Stimulated activated CD8-positive, alpha-beta memory T cell treated with anti-CD3 and anti-CD28 coated beads, Interleukin-7, amount 100 ng/mL, for 1 hour (primary cell): ENCODE measurements at places on chromosomes 5 and 9.

- DNase-seq, result no peak
These were observed 25.0 kb upstream of the FREM1 start for GRCh38 chr9:14935106-14935751.

- DNase-seq, result no peak
These were observed 661.4 kb upstream of the KLF4 start for GRCh38 chr9:108150736-108151586.

- no peak for DNase-seq
These were observed 40.3 kb downstream of the NEK6 start for GRCh38 chr9:124297915-124298645.

- DNase-seq, result no peak
These were observed 48.5 kb upstream of the ABL1 start for GRCh38 chr9:130786526-130786925.

DNA sequence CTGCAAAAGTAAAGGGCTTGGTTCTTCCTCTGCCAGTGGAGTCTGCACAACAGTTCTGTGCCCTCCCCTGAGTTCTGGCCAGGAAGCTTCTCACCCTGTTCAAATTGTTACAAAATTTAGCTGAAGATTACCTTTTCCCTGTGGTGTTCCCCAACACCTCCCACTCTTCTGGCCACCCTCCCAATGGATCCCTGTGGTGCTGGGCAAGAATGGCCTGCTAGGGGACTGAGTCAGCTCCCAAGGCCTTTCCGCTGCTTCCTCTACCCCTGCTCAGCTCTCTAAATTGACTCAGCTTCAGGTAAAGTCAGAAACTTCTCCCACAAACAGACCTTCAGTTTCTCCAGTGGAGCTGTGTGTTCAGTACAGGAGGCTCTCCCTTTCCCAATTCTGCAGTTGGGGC lies 186.0 kb downstream of the NR2F1-AS1 start:
- no peak for DNase-seq
